Right lung (tissue), 10 donors: ENCODE measurements at places on chromosomes 1 and 21. TPM values are rescaled to one million over a fixed set of nuclear protein-coding genes. Genes with fewer than 3 reads are reported as not detected.

GRCh38 chr1:11355559-11356475 lies 82.8 kb downstream of the UBIAD1 start:
- DNase-seq: no peak

Gene DISP1
- 17.1 TPM for polyA plus RNA-seq

DNA sequence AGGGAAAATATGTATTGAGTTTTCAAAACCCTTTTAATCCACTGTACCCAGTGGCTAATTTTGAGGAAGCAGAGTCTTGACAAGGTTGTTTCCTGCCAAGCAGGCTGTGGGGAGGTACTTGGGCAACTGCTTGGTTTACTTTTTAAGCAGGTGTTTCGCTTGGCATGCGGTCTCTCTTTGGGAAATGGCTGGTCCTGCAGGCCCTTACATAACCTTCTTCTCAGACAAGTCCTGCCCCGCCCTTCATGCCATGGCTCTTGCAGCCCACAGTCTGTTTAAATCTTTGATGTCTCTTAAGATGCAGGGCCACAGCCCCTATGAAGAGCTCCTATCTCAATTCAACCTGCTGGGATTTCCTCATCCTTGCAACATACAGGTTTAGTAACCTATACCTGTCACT lies 36.0 kb upstream of the ABCD3 start:
- DNase-seq: peak; percentile 42

Gene ALX3
- not detected for polyA plus RNA-seq

DNA sequence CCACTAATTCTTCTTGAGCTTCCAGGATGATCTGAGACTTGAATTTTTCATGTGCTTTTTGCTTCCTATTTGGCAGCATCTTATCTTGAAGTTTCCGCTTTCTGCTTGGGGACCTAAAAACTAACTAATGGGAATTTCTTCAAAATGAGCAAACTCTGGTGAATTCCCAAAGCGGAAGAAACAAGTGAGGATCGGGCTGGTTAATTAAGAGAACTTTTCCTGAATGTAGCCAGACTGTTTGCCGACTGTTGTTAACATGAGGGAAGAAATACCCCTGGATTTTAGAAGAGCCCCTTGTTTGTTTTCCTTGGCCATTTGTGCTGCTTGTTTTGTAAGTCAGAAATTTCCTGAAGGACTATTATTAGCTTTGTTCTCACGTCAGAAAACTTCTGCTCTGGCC lies 6.1 kb upstream of the SELE start:
- no peak for DNase-seq

DNA sequence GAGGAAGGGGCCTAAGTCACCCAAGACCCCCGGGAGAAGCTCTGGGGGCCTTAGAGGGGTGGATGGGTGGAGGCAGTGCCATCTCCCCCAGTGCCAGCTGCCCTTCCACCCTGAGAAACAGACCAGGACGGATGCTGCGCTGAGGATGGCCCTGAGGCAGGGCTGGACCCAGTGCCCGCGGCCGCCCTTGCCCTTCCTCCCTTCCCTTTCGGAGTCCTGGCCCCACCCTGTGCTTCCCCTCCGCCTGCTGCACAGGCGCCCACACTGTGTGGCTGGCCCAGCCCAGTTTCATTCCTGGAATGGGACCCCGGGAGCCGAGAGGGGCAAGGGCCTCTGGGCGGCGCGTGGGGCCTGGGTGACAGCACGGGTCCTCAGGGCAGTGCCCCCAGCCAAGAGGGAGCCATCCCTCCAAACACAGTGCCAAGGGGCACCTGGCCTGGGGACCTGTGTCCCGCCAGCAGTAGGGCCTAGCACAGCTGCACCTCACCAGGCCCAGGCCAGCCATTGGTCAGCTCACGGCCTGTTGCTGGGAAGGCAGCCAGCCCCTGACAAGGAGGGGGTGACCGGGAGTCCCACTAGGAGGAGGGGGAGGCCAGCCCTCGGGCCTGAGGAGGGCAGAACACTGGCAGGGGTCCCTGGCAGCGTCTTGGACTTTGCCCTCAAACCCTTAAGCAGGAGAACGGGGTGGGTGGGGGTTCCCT lies 13.4 kb upstream of the SKI start:
- no peak for DNase-seq

DNA sequence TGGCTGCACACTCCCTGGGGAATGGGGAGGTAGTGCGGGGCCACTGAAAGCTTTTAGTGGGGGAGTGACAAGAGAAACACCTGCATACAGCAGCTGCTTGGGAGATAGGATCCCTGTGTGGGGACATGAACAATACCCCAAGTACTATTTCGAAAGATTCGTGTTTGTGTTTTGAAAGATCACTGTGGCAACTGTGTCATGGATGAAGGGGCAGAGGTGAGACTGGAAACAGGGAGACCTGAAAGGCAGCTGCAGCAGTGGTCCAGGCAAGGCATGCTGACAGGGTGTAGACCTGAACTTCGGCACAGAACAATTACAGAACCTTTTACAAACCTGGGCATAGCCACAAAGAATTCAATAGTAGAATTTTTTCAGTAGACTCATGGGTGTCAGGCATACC lies 32.9 kb downstream of the TENT5C start:
- DNase-seq: no peak

DNA sequence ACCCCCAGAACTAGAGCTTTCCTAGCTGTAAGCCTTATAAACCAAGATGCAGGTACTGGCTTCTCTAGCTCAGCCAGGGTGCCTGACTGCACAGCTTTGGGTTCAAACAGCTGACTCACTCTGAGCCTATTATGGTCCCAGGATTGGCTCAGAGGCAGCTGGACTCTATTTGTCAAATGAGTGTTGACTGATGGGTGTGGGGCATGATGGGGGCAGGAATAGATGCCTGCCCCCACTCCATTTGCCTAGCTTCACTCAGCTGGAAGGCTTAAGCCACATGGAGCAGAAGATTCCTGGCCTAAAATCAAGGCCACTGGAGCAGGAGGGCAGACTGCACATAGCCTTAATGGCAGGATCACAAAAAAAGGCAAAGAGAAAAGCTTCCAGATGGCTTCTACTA lies 90.5 kb downstream of the PIK3R3 start:
- DNase-seq: no peak

DNA sequence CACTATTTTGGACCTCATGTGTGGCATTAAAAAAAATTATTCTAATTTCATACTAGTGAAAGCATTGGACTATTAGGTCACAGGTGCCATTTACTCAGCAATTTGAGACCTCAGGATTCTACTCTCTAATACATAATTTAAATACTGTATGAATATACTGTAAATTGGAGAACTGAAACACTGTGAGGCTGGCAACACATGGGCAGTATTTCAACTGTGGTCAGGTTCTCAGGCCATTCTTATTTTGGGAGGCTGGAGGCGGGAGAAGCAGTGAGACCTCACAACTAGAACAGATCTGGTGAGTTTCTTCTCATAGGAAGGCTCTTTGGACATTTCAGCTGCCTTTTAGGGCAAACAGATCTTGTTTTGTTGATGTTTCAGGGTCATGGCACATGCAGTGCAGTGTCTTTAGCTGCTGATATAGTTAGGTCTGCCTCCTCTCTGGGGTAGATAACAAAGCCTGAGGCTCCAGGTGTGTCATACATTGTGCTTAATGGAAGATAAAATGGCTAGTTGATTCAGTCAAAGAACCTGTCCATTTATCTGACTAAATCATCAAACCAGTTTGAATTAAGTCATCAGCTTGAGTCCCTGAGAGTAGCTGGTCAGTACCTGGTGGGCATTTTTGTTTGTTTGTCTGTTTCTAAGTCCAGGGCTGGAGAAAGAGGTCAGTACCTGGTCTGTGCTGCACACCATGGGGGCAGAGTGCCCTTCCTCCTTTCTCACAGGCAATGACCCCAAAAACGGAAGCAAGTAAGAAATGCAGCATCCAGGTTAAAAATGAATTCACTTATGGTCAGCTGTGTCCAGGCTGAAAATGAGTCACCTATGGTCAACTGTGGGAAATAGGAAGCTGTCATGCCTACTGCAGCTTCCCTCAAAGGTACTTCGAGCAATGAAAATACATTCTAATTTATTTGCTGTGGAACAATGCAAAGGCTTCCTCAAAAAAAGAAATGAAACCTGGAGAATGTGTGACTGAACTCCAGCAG lies 216.2 kb downstream of the SDCCAG8 start:
- DNase-seq: no peak

Gene EPS15
- 63.1 TPM for polyA plus RNA-seq

Gene PRDX6
- 262 TPM for polyA plus RNA-seq

Gene MIXL1
- polyA plus RNA-seq: 1.4 TPM

DNA sequence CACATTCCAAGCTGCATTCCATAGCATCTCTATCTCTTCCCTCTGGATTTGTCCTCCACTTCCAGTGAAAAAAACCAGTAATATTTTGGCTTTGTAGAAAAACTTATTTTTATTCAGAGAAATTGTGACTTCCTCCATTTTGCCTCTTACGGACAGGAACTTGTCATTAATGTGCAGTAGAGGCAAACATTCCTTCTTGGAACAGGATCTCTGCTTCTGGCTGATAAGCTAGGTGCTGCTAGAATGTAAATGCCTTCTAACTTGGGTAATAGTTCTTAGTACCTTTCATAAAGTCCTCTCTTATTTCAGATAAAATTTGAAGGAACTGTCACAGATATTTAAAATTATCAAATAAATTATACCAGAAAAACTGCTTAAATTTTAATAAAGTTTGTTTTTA lies 707.8 kb downstream of the USP25 start:
- no peak for DNase-seq

DNA sequence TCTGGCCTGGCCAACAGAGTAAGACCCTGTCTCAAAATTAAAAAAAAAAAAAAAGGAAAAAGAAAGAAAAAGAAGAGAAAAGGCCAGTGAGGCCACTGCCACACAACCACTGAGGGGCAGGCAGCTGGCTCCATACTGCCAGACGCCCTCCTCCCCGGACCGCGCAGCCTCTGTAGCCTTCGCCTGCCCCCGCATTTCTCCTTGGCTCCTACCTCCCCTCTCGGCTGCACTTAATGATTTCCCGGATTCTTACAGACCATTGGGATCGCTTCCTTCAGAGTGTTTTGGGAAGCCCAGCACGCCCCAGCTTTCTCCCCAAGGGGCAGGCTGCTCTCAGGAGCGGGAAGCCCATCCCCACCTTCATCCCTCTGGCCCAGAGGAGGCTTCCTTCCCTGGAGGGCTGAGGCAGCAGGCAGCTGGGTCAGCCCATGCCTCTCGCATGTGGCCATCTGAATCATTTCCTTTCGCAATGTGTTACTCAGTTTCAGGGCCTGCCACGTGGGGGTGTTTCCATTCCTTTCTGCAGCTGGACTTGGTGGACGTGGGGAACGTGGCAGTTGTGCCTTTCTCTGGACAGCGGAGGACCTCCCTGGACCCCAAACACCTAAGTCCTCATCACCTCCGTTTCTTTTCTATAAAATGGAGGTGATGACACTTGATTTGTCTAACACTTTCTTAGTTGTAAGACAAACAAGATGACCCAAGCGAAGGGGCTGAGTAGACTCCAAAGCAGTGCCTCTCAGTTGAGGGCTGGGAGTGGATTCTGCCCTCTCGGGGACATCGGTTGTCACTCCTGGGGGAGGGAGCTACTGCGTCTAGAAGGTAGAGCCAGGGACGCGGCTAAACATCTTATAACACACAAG lies 2.3 kb downstream of the SLC2A5 start:
- no peak for DNase-seq

DNA sequence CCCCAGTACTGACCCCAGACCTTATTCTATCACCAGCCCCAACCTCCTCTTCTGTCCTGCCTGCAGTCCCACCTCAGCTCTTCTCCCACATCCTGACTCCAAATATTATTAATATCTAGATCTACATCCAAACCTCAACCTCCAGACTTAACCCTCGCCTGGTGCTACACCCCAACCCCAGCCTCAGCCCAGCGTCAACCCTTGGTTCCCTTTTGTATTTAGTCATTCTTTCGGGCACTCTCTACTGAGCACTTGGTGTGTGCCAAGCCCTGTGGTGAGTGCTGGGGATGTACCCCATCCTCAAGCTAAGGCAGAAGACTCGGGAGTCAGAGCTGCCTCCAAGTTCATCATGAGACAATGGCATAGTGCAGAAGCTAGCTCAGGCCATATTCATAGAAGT lies 1.1 kb downstream of the SHISAL2A start:
- no peak for DNase-seq

Gene CR1
- polyA plus RNA-seq: 0.61 TPM

DNA sequence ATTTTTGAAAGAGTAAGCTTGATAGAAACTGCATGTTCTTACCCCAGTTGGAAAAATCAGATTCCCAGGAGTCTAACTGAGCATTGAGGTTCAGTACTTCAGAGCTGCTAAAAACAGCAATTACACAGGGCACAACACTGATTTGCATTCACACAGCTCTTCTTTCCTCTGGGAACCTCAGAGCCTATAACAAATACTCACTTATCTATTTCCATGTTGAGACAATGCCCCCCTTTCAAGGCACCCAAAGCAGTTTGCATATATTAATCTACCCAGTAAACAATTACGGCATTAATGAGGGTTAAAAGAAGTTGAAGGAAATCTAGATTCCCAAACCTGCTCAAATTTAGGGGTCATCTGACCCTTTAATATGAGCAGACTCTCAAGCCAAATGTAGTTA lies 126.9 kb upstream of the SLC35F3 start:
- no peak for DNase-seq

DNA sequence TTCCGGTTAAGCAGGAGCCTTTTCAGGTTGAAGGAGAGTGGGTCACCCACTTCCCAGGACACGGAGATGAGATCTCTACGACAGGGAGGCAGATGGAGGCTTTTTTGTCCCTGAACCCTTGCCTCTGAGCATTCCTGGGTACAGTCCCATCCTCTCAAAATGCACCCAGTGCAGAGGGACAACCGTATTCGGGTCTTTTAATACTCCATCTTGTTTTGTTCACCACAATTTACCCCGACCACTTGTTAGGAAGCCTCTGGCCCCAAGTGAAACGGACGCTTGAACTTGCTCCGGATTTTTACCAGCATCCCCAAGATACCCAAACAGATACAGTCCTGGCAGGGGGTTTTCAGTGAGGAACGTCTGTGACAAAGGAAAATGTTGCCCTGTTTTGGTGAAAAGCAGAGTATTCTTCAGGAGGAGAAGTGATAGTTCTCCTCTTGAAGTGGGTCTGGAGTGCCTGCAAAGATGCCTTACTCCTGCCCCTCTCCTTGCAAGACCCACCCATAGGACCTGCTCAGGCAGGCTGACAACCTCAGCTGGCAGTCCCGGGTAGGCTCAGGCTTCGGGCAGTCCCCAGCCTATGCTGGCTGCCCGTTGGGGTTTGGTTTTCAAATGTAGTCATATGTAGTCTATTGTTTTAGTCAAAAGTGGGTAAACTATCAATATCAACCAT lies 669 bp upstream of the ARL8A start:
- no peak for DNase-seq

Gene DHX9
- polyA plus RNA-seq: 252 TPM

GRCh38 chr1:160681066-160681890 lies 30.3 kb downstream of the CD48 start:
- DNase-seq: no peak

GRCh38 chr1:236167154-236167553 lies 24.8 kb downstream of the GPR137B start:
- DNase-seq: no peak

Gene GJB5
- 0.18 TPM for polyA plus RNA-seq

GRCh38 chr1:93615582-93616150 lies 66.0 kb downstream of the BCAR3 start:
- no peak for DNase-seq

Gene CATSPER4
- polyA plus RNA-seq: 0.08 TPM
